ENCODE measurements at places on chromosomes 2 and 18.

DNA sequence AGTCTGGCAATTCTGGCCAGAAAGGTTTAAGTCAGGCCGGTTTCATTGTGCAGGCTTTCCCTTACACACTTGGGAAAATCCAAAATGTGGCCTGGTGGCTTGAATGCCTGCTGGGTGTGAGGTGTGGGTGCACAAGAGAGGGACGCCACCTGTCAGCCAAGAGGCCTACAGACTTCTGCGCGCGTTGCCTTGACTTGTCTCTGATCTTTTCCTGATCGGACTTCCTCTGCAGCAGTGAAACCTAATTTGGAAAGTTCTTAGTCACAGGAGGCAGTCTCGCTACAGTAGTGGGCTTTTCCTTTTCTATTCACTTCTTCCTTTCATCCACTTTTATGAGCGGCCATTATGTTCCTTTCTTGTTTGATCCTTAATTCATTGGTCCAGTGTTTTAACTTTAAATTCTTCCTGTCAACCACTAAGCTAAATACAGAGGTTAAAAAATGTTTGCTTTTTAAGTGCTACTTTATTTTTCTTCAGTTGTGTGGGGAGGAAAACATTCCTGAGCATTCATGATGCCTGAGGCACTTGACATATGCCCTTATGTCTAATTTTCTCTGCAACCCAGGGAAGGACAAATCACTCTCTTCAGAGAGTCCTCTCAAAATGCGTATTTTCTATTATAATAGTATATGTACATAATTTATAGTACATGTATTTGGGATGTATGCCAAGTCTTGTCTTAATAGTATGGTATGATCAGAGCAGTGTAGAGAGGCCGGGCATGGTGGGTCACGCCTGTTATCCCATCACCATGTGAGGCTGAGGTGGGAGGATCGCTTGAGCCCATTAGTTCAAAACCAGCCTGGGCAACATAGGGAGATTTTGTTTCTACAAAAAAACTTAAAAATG lies 128.9 kb downstream of the WDSUB1 start:
- DNase-seq, result no peak

DNA sequence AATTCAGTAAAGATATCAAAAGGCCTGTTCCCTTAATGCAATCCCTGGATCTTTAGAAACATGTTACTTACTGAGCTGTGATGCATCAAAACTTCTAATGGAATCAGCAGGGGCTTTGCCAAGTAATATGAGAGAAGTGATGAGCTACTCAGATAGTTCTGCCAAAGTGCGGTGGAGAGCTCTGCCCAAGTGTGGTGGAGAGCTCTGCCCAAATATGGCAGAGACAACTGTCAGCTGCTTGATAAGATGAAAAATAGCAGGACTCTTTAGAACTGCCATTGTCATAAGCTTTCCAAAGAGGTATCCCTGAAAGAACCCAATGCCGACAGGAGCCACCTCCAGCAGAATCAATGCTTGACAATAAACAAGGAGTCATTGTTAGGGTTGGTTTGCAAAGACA lies 167.9 kb upstream of the SLC39A10 start:
- DNase-seq, result no peak

DNA sequence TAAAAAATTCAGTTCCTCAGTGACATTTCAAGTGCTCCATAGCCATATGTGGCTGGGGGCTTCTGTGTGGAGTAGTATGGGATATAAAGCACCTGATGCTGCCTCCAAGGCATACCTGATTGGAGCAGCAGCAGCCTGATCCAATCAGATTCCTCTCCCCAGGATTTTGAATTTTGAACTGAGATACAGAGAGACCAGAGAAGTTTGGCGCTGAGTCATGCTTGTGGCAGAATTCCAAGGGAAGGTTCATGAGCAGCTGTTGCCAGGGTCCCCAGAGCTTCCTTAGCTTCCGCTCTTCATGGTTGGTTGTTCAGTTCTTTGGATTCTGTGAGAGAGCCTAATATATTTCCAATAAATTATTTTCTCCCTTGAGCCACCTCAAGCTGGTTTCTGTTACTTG lies 29.0 kb upstream of the CFAP36 start:
- peak; percentile 43 for DNase-seq

- no peak for DNase-seq
Observed at GRCh38 chr2:240717181-240717641, 25.5 kb downstream of the AQP12A start.

DNA sequence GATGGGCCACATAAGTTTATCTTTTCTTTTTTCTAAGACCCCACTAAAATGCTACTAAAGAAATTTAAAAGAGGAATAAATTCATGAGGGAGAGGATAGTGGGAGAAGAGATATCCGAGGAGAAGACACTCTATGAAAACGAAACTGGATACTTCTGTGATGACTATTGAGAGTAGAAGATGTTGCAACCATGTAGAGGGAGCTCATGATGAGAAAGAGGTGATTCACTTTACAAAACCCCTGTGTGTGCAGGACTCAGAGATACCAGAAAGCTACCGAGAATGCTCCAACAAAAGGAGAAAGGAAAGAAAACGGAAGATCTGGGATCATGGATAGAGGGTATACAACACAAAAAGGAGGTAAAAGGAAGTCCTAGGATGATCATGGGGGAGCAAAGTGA lies 34.9 kb downstream of the SLC38A11 start:
- DNase-seq, result peak; percentile 98

GRCh38 chr2:179224361-179224760 lies 40.3 kb downstream of the SESTD1 start:
- DNase-seq, result no peak

Measured in amniotic epithelial cell (primary cell).